ENCODE measurements at places on chromosomes 11 and 22.

GRCh38 chr11:35717043-35717442 is 54.5 kb downstream of the TRIM44 start:
- no peak for DNase-seq

- DNase-seq, result peak; percentile 79
Observed at GRCh38 chr22:35839841-35840301, 122.2 kb downstream of the APOL5 start.

DNA sequence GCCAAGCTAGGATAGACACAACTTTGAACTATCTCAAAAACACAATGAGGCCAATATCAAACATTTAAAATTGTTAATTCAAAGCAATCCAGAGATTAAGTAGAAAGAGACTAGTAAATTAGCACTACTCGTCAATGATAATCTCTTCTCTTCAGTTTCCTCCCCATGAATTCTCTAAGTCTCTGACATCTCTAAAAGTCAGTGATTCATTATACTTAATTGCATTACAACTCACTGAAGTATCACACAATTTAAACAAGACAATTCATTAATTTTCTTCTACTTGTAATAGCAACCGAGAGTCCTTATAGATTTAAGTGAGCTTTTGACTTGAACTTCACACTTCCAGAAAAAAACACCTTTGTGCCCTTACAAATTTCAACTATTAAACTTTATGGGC is 4.3 kb downstream of the DDX6 start:
- DNase-seq, result no peak

DNA sequence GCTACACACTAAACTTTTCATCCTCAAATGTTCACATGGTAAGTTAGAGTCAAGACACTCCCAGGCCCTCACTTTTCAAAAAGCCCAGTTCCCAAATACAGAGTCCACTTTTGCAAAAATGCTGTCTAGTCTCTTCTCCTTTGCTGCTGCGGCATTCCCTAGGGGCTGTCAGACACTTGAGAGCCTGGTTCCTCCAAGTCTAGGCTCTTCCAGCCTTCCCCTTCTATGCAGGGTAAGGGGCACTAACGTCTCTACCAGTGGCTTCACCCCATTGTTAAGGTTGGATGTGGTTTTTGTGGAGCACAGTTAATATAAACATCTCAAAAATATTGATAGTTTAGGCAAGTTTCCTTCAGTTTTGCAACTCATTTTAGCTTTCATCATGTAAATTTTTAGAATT is 181.5 kb downstream of the KIF18A start:
- no peak for DNase-seq

DNA sequence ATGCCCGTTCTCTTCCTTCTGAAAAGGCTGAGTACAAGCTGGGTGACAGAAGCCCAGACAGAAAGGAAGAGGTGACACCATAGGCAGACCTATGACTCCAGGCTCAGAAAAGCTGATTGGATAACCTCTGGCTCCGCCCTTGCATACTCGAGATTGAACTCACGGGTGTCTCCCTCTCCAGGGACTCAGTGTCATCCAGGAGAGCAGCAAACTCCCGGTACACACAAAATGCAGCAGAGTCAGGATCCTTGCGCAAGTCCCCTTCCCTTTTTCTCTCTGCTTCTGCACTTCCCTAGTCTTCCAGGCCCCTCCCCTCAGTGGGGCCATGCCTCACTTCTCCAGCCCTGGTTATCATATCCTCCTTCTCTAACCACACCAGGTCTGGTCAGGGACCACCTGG is 9.8 kb downstream of the SCN4B start:
- no peak for DNase-seq

DNA sequence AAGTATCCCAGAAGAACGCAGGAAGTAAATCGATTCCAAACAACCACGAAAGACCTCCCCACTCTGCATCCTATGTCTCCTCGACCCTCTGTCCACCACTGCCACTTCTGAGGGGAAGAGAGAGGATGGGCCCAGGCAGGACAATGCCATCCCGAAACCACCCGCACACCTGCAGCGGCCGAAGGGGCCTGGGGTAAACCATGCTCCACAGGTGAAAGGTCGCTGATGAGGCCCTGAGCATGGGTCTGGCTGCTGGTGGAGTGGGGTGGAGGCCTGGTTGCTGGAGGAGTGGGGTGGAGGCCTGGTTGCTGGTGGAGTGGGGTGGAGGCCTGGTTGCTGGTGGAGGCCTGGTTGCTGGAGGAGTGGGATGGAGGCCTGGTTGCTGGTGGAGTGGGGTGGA is 13.1 kb downstream of the TOLLIP start:
- no peak for DNase-seq

GRCh38 chr11:126594921-126595367 is 239.5 kb downstream of the ST3GAL4 start:
- DNase-seq, result peak; percentile 70

- DNase-seq, result peak; percentile 65
Observed at GRCh38 chr11:59097113-59097708, 9.8 kb upstream of the FAM111B start.

DNA sequence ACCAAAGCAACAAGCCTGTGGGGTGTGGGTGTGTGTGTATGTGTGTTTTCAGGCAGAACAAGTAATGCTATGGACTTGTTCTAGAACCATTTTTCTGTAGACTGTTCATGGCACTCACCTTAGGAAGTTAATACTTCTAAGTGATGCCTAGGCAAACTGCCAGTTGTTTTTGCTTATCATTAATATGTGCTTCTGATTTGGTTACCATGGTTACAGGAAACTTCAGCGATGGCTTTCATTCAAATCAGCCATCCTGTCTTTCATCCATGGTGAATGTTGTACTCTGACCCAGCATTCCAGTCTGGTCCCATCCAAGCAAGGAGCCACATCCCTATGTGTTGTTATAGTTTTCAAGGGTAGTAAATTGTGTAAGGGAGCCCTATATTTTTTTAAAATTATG is 49.8 kb upstream of the ARHGAP20 start:
- DNase-seq, result peak; percentile 34

GRCh38 chr11:117989351-117990102 is 3.3 kb downstream of the IL10RA start:
- DNase-seq, result no peak

DNA sequence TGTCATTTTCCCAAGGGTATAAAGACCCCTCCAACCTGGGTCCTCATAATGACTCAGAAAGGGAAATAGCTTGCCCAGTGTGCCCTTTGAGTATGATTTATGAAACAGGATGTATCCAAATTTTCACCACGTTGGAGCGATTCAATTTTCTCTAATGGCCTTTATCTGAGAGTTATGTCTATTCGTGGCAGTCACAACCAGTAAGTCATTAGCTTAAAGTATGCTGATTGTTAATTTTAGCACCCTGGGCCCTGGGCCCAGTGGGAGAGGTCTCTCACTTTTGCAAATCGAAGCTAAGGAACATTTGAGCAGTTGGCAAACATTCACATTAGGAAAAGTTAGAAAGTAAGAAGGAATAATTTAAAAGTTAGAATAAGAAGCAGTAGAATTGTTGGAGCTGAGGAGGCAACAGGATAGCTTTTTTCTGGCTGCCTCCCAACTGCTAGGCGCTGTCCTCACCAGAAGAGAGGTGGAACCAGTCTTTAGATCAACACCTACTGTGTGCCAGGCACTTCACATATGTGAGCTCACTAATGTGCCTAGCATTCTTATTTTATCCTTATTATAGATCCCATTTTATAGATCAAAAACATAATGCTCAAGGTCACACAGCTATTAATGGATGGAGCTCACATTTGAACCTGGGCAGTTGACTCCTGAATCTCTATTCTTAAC is 24.5 kb downstream of the INSC start:
- no peak for DNase-seq

DNA sequence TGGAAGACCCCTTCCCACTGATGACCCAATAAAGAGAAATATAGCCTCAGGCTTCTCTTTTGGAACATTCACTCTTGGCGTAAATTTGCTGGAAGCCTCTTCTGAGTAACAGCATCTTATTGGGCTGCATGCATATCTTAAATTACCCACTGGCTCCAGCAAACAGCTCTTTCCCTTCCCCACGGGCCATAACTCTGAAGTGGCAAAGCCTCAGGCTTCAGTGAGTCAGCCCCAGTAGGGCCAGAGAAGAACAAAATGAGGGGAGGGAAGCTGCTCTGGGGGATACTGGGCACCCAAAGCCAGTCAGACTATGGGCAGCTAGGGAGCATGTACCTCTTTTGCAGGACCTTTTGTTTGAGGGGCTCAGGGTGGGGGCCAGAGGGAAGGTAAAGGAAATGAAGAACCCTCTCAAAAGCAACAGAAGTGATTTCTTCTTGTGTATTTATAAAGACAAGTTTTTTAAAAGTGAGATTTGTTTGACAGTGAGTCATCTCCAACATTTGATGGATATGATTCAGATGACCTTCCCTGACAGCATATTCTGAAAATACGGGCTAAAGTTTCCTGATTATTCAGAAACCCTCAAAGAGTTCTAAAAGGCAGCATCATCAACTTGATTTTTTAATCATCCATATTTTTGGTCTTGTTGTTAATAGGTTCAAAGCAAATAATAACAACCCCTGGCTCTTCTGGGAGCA is 203.4 kb downstream of the KIF18A start:
- no peak for DNase-seq

DNA sequence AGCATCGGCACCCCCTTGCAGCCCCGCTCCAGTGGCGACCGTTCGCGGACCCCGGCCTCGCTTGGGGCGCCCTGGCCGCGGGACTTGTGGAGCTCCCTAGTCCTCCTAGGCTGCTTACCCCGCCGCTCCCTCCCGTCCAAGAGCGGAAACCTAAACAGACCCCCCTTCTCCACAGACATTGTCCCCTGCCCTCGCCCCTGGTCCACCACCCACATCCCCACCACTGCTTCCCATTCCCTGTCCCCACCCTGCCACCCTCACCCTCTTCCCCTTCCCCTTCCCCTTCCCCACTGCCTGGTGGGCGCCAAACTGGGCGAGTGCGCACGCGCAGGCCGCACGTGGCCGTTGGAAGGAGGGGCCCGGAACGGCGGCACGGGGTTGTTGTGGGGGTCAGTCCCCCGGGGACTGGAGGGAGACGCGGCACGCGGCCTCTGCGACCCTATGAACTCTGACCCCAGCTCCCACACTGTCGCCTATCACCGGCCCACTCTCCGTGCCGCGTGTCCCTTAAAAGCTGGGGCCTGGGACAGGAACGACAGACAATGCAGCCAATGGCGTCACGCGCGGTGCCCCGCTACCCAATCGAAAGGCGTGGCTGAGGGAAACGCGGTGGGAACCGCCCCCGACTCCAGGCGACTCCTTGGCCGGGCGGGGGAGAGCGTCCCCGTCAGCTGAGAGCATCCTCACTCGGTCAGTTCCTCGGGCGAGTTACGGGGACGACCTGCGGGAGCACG is at the start of gene SNX32:
Gene SNX32, plus strand, starts transcription at position 667 of the 734 bp plus-strand sequence. CDS start 103 bp downstream, outside the sequence.
- peak; percentile 97 for DNase-seq

DNA sequence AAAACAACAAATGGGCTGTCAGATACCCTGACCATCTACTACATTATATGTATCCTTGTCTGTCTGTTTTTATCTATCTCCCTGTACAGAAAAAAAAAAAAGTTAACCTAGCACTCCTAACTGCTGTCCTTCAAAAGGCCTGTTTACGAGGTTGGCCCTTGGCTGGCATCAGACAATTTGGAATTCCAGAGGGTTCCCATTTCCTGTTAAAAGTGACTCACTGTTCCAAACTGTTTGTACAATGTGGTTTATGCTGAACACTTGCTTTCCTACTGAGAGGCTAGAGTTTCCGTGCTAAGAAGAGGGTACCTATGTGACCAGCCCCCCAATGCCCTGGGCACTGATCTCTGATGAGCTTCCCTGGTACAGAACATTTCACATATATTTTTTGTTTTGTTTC is 65.9 kb upstream of the HMGXB4 start:
- no peak for DNase-seq

GRCh38 chr22:37002633-37003032 is 16.6 kb downstream of the TST start:
- DNase-seq, result no peak

- peak; percentile 55 for DNase-seq
Observed at GRCh38 chr11:10455637-10456487, 798 bp downstream of the AMPD3 start.

DNA sequence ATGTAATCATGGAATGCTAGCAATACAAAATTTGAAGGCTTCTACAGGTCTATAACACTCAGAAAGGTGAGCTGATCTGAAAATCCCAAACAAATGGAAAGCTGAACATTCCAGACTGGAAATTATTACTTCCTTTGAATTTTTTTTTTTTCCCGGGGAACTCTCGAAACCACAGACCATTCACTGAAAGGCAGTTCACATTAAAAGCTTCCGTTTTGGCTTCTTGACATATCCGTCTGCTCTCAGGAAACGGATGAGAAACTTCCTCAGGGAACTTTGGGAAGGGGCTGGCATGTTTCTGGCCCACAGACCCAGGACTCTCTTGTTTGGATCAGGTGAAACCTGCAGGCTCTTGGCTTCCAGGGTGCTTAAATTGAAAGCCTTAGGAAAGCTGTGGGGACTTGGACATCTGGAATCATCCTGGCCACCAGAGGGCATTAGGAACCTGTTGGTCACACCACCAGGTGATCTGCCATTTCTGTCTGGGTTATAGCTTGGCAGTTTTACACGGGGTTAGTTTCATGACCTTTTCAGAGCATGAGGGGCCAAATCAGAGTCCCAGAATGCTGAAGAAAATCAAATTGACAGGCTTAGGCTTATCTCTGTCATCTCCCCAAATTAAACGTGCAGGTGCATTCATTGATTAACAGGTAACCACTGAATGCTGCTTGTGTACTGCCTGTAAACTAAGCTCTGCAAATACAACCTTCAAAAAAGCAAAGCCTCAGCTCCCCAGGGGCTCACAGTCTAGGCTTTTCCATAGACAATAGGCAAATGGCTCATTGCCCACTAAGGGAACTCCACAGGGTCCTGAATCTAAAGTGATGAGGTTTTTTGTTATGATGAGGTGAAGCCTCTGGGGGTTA is 22.7 kb upstream of the GRAMD1B start:
- DNase-seq, result peak; percentile 49

GRCh38 chr11:77470504-77470903 is 3.4 kb downstream of the PAK1 start:
- peak; percentile 16 for DNase-seq

DNA sequence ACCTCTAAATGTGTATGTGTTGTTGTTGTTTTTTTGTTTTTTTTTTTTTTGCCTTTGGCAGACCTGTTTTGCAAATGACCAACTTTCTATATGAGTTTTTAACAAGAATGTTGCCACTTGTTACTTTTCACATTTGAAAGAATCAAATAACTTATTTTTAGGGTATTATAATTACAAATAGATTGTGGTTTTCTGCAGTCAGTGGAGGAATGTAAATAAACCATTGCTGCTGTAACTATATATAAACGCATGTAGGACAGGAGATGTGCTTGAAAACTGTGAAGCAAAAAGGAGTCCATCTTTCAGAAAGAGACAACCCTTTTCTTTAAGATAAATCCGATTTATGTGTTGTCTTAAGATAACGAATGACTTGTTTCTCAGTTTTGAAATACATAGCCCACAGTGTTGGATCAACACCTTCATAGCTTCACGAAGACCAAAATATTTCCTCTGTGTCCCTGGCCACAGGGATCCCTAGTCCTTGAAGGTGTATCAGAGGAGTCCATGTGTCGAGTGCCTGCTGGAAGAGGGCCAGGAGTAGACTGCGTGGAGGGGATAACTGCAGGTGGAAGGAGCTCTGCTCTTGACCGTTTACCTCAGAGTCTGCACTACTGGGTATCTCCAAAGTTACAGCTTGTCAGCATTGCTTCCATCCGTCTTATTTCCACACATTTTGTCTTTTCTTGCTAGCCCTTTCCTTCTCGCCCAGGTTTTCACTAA is 24.7 kb downstream of the TNRC6B start:
- no peak for DNase-seq
